ENCODE measurements at places on chromosomes 2 and 18. TPM values are rescaled to one million over a fixed set of nuclear protein-coding genes. Genes with fewer than 3 reads are reported as not detected.

- no peak for DNase-seq
Observed at GRCh38 chr2:21428754-21429153, 305.0 kb downstream of the TDRD15 start.

- DNase-seq, result no peak
Observed at GRCh38 chr2:147008481-147008880, 836.3 kb upstream of the ACVR2A start.

DNA sequence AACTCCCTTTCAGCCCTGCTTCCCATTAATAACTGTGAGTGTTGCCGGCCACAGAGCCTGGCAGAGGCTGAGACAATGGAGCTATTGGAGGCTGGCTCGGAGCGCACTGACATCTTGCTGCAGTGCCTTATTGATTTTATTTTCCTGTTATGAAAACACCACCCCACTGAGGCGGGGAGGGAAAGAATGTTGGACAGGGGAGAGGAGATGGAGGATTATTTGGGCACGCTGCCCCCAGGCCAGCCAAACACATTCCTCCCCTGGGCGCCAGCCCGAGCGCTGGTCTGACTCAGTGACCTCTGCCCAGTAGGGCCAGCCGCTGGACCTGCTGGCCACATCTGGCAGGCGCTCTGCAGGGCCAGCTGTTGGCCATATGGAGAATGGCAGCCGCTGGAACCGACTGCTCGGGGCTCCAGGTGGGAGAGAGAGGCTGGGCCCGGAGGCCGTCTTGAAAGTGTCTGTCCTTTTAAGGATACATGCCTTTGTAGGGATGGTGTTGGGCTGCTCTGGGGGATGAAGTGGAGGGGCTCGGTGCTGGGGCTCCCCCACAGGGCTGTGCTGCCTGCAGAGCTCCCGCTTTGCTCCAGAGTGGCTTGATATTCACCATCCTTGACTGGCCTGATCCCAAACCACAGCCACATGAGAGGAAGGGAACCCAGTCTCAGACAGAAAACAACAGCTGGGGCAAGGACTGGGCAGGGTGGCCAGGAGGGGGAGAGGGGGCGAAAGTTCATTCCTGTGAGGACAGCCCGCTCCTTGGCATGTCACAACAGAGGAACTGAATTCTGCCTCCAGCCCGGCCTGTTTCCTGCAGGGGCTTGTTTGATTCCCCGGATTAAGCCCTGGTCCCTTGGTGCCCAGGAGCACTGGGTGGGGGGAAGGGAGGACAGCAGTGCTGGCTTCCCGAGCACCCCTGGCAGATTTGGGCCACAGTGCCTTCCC lies 179.0 kb downstream of the KLHL29 start:
- peak; percentile 67 for DNase-seq

Gene GPR35
- total RNA-seq, result 0.33 TPM

DNA sequence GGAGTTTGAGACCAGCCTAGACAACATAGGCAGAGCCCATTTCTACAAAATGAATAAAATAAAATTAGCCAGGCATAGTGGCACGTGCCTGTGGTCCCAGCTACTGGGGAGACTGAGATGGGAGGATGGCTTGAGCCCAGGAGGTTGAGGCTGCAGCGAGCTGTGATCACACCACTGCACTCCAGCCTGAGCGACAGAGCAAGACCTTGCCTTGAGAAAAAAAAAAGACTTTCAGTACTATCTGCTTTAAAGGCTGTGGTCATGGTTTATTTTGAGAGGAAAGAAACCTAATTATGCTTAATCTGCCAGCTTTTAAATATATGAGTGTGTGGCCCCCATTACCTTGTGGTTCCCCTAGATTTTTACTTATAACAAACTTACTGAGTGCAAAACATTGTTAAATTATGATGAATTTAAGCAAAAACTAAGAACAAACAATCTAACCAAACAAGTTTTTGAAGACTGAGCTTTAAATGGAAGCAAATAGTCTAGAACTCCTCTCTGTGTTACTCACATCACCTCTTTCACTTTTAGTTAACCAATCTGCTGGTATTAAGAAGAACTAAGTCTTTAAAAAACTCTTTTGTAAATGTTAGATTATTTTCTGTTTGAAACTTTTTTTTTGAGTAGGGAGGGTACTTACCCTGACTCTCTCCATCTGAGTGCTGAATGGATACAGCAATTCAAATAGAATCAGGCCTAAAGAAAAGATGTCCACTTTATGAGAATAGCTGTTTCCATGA lies 65.4 kb downstream of the EIF2AK3 start:
- no peak for DNase-seq

DNA sequence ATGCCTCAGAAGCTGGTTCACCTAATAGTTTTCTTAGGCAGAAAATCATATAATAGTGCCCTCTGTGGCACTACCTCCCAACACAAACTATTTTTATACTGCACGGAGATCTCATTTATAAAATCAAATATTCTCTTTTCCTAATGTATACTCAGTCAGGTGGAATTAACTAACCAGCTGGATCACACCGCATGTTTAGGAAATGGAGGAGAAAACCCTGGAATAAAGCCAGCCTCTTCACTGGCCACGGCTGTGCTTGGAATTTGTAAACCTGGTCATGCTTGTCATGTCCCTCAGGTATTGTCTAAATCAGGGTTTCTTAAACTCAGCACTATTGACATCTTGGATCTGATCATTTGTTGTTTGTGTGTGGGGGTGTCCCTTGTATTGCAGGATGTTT lies 85.6 kb downstream of the DOCK10 start:
- no peak for DNase-seq

- no peak for DNase-seq
Observed at GRCh38 chr2:109438773-109439389, 174.9 kb downstream of the SEPTIN10 start.

- no peak for DNase-seq
Observed at GRCh38 chr18:61589053-61589723, 256.0 kb downstream of the CDH20 start.

DNA sequence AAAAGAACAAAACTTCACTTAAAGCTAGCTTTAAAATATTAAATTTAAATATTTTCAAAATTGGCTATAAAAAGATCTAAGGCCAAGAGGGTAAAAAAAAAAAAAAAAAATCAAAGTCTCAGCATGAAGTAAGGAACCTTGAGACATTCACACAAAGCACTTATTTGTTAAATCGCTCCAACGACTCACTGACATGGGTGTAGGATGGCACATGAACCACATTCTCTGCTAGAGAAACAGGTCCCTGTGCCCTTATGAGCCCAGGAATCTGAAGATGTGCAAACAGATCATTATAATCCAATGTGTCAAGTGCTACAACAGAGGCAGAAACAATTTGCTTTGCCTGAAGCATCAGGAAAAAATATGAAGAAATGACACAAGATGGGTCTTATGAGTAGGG lies 13.8 kb downstream of the LAPTM4A start:
- no peak for DNase-seq

Gene ANKRD36
- 18.4 TPM for total RNA-seq

DNA sequence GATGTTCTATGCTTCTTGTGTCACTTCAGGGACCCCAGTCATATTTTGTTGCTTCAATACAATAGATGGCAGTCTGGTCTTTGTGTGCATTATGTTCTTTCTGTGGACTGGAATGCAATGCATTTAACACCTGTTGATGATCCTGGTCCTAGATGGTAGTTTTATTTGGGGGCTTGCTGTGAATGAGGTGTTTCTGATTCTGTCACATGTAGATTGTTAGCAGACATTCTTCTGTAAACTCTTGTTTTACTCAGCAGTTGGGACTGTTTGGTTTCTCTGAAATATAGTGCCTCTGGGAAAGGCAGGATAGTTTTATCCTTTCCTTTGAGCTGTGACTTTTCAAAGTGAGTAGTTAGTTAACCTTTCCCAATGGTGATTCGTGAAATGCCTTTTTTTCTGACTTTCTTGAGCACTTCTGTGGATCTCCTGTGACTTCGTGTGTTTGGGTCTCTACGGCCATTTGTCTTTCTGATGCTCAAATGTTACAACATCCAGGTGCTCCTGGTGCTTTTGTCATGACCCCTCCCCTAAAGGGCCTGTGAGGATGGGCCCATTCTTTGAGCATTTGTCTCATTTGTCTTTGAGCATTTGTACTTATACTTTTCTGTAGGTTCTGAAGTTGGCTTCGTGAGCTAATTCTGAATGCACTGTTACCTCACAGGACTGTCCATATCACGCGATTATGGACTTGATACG lies 20.8 kb downstream of the ADNP2 start:
- no peak for DNase-seq

- peak; percentile 26 for DNase-seq
Observed at GRCh38 chr2:91442246-91442905, 2750.9 kb downstream of the RPIA start.

Gene NEB
- 0.48 TPM for total RNA-seq

Gene SETBP1
- total RNA-seq, result 1.0 TPM

GRCh38 chr2:71001592-71001927 lies 6.9 kb upstream of the TEX261 start:
- no peak for DNase-seq

DNA sequence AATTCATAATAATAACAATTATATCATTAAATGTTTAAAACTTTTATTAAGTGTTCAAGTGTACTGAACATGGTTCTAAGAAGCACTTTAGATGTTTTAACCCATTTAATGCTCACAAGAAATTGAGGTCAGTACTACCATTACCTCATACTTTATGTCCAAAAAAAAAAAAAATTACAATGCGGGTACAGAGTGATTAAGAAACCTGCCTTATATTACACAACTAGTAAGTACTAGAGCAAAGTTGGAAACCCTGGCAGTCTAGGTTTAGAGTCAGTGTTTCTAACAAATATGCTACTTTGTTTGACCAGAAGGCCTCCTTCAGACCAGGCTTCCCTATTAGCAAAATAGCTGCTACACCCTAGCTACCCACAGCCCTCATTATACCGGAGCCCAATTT lies 28.5 kb downstream of the PLEKHM3 start:
- DNase-seq, result no peak

- no peak for DNase-seq
Observed at GRCh38 chr2:88048541-88048940, 7.0 kb downstream of the KRCC1 start.

- no peak for DNase-seq
Observed at GRCh38 chr2:202201220-202202160, 36.9 kb downstream of the SUMO1 start.

Gene RGPD4
- total RNA-seq, result not detected

- DNase-seq, result no peak
Observed at GRCh38 chr2:190323406-190323805, 3.8 kb upstream of the HIBCH start.

- no peak for DNase-seq
Observed at GRCh38 chr2:126664639-126665038, 8.7 kb downstream of the GYPC start.

DNA sequence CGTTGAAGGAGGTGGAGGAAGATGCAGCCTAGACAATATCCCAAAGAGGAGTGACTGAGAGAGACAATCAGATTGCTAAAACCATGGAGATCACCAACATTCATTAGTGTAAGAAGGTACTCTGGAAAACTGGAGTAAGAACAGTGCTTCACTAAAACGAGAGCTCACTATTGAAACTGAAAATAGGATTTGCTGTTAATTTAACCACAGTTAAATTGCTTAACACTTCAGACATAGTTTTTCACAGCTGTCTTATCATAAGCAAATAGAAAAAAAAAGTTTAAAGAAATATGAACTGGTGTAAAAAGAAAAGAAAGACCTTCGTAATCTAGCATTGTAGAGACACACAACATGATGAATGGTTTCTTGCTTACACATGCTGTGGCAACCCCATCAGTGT lies 1049.8 kb upstream of the CHAC2 start:
- no peak for DNase-seq

- DNase-seq, result peak; percentile 90
Observed at GRCh38 chr2:101446869-101447268, 28.0 kb downstream of the RFX8 start.

Gene RTP5
- not detected for total RNA-seq

DNA sequence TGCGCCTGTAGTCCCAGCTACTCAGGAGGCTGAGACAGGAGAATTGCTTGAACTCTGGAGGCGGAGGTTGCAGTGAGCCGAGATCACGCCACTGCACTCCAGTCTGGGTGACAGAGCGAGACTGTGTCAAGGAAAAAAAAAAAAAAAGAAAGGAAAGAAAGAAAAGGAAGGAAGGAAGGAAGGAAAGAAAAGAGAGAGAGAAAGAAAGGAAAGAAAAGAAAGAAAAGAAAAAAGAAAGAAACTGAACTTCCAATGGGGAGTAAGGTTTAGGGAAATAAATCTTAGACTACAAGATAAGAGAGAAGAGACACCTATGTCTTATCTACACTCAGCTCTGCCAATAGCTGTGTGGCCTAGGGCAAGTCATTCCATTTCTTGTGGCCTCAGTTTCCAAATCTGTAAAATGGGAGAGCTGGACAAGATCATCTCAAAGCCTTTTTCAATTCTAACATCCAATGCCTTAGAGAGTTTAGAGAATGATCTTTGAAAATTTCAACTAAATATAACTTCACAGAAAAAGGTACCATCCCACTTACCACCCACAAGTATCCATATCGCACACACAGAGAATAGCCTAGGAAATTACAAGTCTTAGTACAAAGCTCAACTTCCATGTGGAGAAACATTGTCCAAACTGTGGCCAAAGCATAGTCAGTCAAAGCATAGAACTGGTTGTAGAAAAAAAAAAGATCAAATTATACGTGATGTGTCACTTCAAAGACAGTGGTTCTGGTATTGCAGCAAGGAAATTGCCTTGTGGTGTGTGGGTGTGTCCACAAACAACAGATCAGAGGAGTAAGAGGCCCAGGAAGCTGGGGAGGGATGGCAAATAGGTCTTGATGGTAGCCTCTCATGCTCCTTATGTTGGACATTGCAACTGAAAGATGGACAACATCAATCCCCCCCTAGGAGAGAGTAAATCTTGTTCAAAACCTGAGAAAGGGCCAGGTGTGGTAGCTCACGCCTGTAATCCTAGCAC lies 42.4 kb downstream of the SLC14A2 start:
- DNase-seq, result peak; percentile 37

Gene RUFY4
- not detected for total RNA-seq

Gene NGEF
- total RNA-seq, result 3.3 TPM

- no peak for DNase-seq
Observed at GRCh38 chr18:79523736-79524180, 128.0 kb downstream of the NFATC1 start.

Gene SDC1
- 75.2 TPM for total RNA-seq

Gene TTC21B
- total RNA-seq, result 16.3 TPM

GRCh38 chr18:73340135-73340977 lies 472.6 kb upstream of the NETO1 start:
- DNase-seq, result peak; percentile 12

DNA sequence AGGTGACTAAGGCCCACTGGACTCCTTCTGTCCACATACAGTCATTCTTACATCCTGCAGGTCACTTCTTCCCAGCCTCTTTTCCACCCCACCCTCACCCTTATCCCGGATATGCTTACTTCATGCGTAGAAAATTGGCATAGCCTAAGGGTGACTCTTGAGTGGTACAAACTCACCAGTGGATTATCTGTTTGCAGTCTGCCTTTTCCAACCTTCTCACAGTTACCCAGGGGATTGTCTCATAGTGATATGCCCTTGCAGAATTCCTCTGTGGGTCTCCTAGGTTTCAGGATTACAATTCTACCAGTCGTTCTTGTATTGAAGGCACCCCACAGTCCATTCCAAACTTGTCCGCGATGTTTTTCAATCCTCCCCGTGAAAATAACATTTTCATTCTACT lies 752.9 kb upstream of the HS6ST1 start:
- no peak for DNase-seq

Gene DLX1
- 7.4 TPM for total RNA-seq

Gene RGPD3
- 0.06 TPM for total RNA-seq
